Aorta (tissue), 5 donors: ENCODE measurements at places on chromosomes 6 and 20. TPM values are rescaled to one million over a fixed set of nuclear protein-coding genes. Genes with fewer than 3 reads are reported as not detected.
A peak's percentile ranks its signal among the peaks of the same experiment; 100 is the strongest.

Gene SIRPB1
- total RNA-seq: 1.8 TPM

- no peak for DNase-seq
These were observed 650 bp upstream of the CD2AP start for GRCh38 chr6:47476781-47477496.

DNA sequence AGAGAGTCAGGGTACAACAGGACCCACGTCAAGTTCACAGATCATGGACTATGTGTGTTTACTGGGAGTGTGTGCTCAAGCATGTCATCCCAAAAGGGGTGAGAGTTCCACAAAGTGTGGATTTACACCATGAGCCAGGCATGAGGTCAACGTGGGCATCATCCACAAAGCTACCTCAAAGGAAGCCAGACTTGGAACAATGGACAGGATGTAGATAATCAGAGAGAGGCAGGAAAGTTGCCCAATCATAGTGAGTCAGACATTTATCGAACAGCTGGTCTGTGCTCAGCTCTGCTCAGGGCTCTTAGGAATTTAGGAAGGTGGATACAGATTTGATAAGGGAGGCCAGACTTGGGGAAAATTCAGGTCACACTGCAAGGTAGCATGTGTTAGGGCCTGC is 317.2 kb upstream of the CDYL start:
- no peak for DNase-seq

DNA sequence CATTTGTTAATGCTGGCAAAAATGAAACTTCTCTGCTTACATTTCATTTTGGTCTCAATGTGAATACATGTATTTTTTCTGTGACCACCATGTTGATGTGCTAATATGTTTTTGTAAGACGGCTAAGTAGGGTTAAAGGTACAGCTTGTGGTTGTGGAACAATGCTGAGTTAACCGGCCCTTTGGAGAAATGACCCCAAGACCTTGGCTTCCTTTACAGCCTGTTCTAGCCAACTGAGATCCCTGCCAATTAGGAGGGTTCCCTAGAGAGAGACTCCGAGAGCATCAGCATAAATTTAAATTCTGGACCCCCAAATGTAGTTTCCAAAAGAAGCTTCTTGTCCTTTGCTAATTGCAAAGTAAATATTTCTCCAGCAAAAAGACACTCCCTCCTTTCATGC is 44.4 kb downstream of the RSPO3 start:
- no peak for DNase-seq

DNA sequence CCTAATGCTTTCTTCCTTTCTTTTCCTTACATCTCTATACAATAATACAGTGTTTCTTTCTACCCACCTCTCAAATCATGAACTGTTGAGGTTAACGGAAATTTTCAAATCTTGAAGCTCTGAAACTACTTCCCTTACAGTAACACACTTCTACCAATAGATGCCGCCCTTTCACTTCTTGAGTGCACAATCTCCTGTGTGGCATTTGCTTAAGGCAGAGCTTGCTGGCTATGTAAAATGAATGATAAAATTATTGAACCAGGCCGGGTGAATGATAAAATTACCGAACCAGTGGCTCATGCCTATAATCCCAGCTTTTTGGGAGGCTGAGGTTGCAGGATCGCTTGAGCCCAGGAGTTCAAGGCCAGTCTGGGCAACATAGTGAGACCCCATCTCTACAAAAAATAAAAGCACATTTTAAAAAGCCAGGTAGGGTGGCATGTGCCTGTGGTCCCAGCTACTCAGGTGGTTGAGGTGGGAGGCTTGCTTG is 56.8 kb downstream of the KCNS1 start:
- no peak for DNase-seq

GRCh38 chr6:129709769-129710449 is at the start of gene ARHGAP18:
Gene ARHGAP18 (minus strand): TSS chr6:129710177. CDS start chr6:129710136, 41 bp downstream.
- DNase-seq: peak; percentile 95

DNA sequence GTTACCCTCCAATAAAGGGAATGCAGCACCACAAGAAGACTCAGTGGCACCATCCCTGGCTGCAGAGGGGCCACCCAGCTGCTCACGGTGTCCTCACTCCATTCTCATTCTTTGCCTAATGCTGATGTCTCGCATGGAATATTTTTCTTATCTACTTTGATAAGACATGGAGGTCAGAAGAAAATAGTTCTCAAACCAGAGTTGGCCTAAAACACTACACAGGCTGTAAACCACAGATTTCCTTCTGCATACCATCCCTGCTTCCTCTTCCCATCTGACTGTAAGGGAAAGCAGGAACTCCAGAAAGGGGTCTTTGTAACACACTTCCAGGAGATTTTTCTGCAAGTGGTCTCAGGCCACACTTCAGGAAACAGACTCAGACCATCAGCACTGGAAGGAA is 43.1 kb upstream of the CD93 start:
- DNase-seq: peak; percentile 24
